ENCODE measurements at places on chromosomes 4 and X.

GRCh38 chr4:118981171-118981838, 92.7 kb downstream of the SYNPO2 start:
- DNase-seq: no peak

DNA sequence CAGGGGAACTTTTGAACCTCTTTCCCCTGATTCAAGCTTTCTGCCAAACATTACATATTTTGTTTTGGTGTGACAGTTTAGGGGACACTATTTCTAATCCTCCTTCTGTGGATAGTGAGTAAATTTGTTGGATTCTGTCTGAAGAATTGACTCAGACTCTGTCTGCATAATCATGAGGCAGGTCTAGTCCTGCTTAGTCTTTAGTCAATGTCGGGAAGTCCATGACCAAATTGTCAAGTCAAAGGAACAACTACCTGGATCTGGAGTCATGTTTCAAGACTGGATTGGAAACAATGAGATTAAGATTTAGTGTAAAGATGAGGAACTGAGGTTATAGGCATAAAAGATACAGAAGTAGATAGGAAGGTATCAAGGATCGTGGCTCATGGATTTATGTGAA, 100.9 kb downstream of the MAGEB17 start:
- DNase-seq: peak; percentile 66

- DNase-seq: peak; percentile 70
Measured at GRCh38 chr4:55469979-55470378, 74.2 kb downstream of the TMEM165 start.

GRCh38 chr4:108700081-108700757, 49.8 kb downstream of the OSTC start:
- DNase-seq: no peak

GRCh38 chr4:58286335-58286734, 1176.2 kb upstream of the IGFBP7 start:
- DNase-seq: no peak

- peak; percentile 31 for DNase-seq
Measured at GRCh38 chrX:143648705-143649104, 12.8 kb upstream of the SLITRK4 start.

DNA sequence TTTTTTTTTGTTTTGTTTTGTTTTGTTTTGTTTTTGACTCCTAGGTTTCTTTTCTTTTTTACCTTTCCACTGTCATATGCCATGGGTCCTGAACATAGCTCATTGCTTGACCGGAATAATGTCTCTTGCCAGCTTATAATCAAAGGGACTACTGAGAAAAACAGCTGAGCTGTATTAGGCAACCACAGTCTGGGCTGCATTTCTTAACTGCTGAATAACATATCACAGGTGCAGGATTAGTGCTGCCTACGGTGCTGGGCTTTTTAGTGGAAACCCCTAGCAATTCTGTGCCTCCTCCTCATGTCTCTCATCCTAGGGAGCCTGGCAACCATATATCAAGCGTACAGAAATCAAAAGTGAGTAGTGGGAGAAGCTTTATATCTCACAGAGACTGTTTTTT, 333.5 kb downstream of the BMPR1B start:
- DNase-seq: peak; percentile 29

DNA sequence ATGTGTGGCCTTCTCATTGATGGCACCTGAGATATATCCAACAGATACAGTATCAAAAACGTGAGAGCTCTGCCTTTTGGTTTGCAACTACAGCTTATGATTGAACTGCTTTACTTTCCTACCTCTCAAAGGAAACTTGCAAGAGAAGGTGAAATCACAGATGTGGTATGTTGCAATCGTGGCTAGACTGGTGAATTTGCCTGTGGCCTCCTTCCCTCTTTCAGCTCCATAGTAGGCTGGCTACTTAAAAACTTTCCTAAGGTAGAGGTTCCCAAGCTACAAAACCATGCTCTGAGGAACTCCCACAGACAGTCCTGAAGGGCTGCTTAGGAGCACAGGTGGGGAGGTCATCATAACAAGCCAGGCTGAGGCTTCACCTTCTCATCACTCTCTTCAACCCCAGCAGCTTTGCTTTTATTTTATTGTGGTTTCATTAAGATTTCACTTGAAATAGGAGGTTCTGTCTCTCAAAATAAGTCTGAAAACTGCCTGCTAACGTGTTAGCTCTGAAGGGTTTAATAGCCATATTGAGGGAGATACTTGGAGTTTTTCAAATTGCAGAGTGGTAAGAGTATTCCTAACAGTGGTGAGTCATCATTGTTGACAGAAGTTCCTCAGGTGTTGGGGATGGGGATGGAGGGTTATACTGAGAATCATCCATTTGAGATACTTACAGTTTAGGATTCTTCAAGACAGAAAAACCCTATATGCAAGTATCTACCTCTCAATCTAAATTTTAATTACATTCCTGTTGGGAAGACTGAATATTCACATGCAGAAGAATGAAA, 93.5 kb upstream of the UCP1 start:
- DNase-seq: peak; percentile 74
